ENCODE measurements at places on chromosomes 12 and 14.

DNA sequence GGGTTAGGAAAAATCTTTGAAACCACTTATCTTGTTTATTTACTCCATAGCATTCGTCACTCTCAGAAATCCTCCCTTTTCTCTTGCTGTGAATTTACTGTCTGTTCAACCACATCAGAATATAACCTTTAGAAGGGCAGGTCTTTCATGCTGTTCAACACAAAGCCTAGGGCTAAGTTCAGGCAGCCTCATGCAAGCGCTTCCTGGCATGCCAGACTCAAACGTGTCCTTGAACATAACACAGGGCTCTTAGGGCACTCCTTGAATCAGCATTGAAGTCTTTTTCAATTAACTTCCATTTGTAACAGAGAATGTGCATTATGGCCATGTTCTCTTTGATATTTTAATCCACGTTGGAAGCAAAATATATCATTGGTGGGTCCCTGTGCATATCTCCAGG is 377.7 kb downstream of the GLT1D1 start:
- DNase-seq = no peak

GRCh38 chr12:6536894-6537579 is 2.7 kb downstream of the GAPDH start:
- no peak for DNase-seq

GRCh38 chr12:82089369-82090121 is 268.6 kb downstream of the CCDC59 start:
- no peak for DNase-seq

GRCh38 chr12:85325442-85325841 is 45.4 kb downstream of the ALX1 start:
- DNase-seq = no peak

DNA sequence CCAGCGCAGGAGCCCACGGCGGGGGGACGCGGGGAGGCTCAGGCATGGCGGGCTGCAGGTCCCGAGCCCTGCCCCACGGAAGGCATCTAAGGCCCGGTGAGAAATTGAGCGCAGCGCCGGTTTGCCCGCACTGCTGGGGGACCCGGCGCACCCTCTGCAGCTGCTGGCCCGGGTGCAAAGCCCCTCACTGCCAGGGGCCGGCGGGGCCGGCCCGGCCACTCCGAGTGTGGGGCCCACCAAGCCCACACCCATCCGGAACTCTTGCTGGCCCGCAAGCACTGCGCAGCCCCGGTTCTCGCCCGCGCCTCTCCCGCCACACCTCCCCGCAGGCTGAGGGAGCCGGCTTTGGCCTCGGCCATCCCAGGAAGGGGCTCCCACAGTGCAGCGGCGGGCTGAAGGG is 8.5 kb upstream of the TSPAN8 start:
- no peak for DNase-seq

DNA sequence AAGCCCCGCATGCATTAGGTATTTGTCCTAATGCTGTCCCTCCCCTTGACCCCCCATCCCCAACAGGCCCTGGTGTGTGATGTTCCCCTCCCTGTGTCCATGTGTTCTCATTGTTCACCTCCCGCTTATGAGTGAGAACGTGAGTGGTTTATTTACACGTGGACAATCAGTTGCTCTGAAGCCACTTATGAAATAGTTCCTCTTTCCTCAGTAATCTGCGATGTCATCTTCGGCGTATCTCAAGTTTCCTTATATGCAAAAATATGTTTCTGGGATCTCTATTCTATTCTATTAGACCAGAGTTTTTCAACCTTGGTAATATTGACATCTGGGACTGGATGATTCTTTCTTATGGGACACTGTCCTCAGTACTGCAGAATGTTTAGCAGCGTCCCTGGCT is 56.0 kb upstream of the DCD start:
- DNase-seq = no peak

DNA sequence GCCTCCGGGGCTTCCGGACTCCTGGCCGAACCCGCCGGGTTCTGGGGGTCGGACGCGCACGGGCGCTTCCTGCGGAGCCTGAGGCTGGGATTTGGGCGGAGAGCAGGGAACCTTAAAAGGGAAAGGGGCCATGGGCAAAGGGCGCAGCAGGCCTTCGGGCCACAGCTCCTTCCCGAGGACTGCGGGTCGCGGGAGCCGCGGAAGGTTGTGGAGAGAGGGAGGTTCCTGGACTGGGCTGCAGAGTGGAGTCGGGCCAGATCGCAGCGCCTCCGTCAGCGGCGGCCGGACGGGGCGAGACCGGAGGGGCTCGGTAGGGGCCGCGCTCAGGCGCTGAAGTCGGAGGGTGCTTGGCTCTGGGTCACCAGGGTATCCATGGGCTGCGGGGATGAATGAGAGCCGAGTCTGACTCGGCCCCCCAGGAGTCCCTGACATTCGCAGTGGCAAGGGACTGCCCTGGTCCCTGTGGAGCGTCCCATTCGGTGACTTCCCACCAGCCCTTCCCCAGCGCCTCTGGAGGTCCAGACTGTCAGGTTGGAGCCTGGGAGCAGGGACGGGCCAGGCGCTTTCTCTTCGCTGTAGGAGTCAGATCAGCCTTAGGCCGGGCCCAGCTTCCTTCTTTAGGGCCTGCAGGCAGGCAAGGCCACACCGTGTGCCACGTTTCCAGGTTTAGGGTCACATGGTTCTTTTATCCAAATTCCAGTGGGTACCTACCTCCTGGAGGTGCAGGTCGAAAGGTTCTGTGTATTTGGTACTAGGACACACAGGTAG is 938 bp upstream of the SLC25A29 start:
- no peak for DNase-seq

Measured in effector CD8-positive, alpha-beta T cell (primary cell).